ENCODE measurements at places on chromosomes 13 and 19. TPM values are rescaled to one million over a fixed set of nuclear protein-coding genes. Genes with fewer than 3 reads are reported as not detected.

The FUT2 gene
- 48.9 TPM for total RNA-seq

The CERS1 gene
- total RNA-seq = not detected

The FFAR3 gene
- 0.27 TPM for total RNA-seq

The CYP4F2 gene
- 24.7 TPM for total RNA-seq

The TTC9B gene
- not detected for total RNA-seq

The ZGLP1 gene
- 1.9 TPM for total RNA-seq

The CACNA1A gene
- 2.9 TPM for total RNA-seq

The PCDH17 gene
- total RNA-seq = 0.80 TPM

The CATSPERD gene
- not detected for total RNA-seq

The CEACAM5 gene
- total RNA-seq = 1,469 TPM

The SLC7A1 gene
- 21.4 TPM for total RNA-seq

The COMP gene
- 0.32 TPM for total RNA-seq

The OR4F17 gene
- not detected for total RNA-seq

The VAV1 gene
- 3.8 TPM for total RNA-seq

The SIGLECL1 gene
- total RNA-seq = not detected

The CDC42EP5 gene
- 210 TPM for total RNA-seq

GRCh38 chr13:56332671-56333070 lies 808.0 kb upstream of the PRR20A start:
- DNase-seq = no peak

DNA sequence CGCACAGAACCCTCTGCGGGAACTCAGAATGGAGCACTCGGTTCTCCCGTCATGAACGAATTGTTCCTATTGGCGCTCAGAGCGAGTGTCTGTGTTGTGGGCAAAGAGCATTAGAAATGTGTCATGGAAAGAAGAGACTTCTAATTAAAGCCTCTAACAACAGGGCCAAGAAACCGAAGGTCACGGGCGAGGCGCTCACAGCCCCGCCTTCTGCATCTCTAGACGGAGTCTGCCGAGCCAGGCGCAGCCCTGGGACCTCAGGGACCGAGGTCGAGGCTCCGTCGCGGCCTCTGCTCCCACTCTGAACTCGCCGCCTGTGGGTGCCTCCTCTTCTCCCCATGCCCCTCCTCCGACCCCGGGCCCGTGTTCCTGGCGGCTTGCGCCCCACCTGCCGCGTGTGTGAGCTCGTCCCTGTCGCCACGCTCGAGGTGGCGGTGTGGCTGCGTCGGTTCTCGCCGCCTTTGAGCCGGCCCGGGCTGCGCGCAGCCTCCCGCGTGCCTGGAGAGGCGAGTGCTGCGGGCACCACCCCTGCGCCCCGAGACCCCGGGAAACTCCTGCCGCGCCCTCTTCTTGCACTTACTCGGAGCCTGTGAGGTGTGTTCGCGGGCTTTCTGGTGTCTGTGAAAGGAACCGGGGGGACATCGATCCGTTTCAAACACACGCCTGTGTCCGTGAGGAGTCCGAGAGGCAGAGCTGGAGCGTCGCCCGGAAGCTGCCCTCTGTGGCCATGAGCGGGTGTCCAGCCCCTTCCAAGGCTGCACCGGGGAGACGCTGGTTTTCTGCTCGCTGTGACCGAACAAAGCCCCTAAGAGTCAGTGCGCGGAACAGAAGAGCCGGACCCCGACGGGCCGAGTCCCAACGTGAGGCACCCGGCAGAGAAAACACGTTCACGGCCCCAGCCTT lies 45.4 kb upstream of the SPACA7 start:
- no peak for DNase-seq

GRCh38 chr13:108460746-108461145 lies 168.7 kb upstream of the MYO16 start:
- DNase-seq = no peak

DNA sequence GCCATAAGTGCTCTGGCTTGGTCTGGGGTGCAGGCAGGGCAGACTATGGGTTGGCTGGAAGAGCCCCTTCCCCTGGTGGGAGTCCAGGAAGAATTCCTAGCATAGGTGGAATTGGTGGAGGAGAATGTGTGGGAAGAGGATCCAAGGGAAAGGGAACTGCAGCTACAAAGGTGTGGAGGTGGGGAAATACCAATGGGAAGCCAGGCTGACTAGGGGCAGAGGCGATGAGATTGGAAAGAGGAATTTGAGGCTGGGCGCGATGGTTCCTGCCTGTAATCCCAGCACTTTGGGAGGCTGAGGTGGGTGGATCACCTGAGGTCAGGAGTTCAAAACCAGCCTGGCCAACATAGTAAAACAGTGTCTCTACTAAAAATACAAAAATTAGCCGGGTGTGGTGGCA lies 4.8 kb upstream of the SDHAF1 start:
- no peak for DNase-seq

DNA sequence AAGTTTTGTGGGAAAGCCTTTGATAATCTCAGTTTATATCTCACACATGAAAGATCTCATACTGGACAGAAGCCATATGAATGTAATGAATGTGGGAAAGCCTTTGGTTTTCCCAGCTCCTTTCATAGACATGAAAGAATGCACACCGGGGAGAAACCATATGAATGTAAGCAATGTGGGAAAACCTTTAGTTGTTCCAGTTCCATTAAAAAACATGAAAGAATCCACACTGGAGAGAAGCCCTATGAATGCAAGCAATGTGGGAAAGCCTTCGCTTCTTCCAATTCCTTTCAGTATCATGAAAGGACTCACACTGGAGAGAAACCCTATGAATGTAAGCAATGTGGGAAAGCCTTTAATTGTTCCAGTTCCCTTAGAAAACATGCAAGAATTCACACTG lies 54.8 kb downstream of the ZNF627 start:
- DNase-seq = no peak

DNA sequence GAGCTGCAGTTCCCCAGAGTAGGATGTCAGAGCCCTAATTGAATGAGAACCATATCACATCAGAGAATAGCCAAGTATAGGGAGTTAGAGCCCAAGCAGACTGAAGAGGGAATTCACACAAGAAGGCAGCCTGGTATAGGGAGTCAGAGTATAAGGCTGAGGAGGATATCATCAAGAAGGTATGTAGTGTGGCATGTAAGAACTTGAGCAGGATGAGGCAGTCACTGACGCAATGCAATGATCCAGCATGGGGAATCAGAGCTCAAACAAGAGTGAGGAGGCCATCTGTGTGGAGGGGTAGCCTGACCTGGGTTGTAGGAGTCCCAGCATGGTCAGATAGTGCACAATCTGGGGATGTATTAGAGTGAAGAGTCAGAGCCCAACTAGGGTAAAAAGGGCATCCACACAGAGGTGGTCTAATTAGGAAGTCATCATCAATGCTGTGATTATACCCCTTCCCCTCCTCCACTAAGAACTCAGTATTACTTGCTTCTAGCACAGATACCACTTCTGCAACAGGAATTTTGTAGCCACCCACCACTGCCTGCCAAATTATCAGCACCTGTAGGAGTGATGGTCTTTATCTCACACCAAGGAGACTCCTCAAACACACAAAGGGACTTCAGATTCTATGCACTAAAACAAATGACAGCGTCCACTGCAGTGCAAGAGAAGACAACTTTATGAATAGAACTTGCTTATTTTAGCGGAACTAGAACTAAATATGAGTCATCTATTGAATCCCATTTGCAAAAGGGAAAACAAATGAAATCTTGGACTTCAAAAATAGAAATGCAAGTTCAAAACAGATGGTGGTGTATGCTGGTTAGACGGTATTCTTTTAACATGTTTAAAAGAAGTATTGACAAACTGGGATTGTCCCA lies 107.2 kb downstream of the FNDC3A start:
- no peak for DNase-seq

GRCh38 chr13:44730099-44730498 lies 154.0 kb upstream of the TSC22D1 start:
- DNase-seq = no peak

GRCh38 chr13:32191452-32191998 lies 123.6 kb downstream of the ZAR1L start:
- no peak for DNase-seq

- DNase-seq = no peak
Measured at GRCh38 chr13:76754414-76754813, 131.8 kb downstream of the KCTD12 start.

DNA sequence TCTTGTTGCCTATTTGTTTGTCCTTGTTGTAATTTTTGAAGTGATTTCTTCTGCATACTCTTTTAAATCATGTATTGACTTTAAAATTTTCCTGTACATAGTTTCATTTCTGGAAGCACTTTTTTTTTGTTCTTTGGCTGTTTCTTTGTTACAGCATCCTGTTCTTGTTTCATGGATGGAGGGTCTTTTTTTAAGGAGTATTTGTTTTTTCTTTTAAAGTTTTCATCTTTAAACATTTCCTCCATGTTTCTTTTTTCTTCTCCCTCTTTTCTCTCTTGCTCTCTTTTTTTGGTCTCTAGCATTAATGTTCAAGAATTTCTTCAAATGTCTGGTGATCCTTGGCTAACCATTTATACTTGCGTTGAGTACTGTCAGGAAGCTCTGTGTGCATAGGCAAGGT lies 58.8 kb downstream of the URI1 start:
- no peak for DNase-seq

DNA sequence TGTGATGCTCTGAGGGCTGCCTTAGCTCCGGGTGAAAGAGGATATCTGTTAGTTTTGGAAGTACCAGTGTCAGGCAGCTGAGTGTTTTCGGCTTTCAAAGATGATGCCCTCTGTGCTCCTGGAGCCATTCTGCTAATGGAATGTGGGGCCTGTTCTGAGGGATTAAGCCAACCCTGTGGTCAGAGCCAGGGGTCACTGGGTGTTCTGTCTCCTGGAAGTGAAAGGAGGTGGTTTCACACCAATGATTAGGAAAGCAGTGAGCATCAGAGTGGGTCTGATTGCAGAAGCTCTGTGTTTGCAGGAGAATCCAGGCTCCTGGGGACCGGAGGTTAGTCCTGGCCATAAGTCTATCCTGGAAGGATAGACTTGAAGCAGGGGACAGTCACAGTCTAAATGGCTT lies 94.6 kb downstream of the UQCRFS1 start:
- no peak for DNase-seq

DNA sequence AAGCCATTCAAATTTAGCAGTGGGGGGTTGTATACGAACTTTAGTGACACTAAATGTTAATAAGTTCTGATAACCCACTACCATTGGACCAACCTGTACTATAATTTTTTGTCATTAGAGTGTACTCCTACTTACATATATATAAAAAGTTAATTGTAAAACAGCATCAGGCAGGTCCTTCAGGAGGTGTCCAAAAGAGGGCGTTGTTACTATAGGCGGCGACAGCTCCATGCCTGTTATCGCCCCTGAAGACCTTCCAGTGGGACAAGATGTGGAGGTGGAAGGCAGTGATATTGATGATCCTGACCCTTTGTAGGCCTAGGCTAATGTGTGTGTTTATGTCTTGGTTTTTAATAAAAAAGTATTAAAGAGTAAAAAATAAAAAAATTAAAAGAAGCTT lies 27.5 kb downstream of the SPRYD7 start:
- no peak for DNase-seq

- peak; percentile 50 for DNase-seq
Measured at GRCh38 chr13:50387051-50387581, 371.9 kb downstream of the KCNRG start.

GRCh38 chr13:43128504-43128961 lies 105.1 kb downstream of the DNAJC15 start:
- DNase-seq = no peak

DNA sequence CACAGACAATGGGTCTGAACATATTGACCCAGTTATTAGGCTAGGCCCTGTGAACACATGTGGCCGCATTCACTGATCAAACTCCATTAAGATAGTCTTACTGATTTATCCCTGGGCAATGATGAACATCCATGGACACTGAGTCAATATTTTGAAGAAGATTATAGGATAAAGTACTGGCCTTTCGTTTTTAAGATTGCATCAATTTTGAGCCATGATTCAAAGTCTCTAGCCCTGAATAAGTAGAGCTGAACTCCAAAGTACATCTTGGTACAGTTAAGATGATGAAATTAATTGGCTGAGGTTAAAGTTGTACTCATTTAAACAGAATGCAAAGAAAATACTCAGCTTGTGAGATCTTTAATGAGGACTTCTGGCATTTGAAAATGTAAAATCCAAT lies 1581.9 kb downstream of the EFNB2 start:
- DNase-seq = no peak

DNA sequence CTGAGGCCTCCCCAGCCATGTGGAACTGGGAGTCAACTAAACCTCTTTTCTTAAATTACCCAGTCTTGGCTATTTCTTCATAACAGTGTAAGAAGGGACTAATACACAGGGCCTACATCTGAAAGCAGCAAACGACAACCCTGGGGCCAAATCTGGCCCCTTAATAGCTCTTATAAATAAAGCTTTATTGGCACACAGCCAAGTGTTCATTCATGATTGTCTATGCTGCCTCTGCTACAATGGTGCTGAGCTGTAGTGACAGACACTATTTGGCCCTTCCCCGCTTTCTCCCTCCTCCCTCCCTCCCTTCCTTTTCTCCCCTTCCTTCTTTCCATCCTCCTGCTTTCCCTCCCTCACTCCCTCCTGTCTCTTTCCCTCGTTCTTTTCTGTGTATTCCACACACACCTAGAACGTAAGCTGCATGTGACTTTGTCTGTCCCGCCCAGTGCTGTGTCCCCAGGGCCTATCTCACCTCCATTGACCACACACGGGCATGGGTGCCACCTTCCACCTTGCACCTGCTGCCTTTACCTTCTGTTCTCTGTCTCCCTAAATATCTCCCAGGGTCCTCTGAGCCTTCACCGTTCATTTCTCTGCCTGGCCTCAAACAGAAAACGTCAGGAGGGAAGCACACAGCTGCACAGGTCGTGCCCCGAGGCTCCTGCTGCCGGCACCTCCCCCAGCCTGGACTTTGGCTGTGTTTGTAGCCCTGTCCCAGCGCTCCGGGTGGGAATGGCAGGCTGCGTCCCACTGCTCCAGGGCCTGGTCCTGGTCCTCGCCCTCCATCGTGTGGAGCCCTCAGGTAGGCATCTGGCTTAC lies at the start of gene PROZ:
PROZ (plus strand) TSS at position 720 of the 819 bp plus-strand sequence; CDS start at position 733, 13 bp downstream.
- no peak for DNase-seq

DNA sequence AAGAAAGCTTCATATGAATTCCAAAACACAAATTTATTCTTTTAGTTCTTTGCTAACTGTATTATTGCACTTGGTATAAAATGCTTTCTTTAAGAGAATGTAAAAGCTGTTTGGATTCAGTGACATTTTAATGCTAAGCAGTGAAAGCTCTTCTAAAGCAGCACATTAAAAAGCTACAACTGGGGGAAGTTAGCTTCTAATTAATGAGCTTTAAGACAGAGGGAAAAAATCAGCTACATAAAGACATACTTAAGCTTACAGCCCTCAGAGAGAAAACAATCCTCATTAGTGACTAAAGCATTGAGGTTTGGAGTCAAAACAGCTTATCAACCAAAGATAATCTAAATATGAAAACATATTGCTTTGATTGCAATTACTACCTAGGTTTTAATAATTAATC lies 1222.2 kb upstream of the SPRY2 start:
- no peak for DNase-seq

- no peak for DNase-seq
Measured at GRCh38 chr19:5123646-5124045, 154.7 kb downstream of the KDM4B start.

GRCh38 chr19:38744298-38744681 lies at the start of gene CAPN12:
CAPN12 (minus strand) TSS chr19:38744474; CDS start chr19:38744165, 309 bp downstream.
- no peak for DNase-seq

GRCh38 chr19:27868007-27868406 lies 1344.9 kb downstream of the UQCRFS1 start:
- no peak for DNase-seq

GRCh38 chr19:49851456-49852259 lies 699 bp downstream of the PTOV1 start:
- DNase-seq = no peak

GRCh38 chr19:58217069-58217481 lies 11.6 kb upstream of the ZNF544 start:
- no peak for DNase-seq
